Sciatic nerve (tissue), 2 donors: ENCODE measurements at places on chromosomes 7 and 10.

DNA sequence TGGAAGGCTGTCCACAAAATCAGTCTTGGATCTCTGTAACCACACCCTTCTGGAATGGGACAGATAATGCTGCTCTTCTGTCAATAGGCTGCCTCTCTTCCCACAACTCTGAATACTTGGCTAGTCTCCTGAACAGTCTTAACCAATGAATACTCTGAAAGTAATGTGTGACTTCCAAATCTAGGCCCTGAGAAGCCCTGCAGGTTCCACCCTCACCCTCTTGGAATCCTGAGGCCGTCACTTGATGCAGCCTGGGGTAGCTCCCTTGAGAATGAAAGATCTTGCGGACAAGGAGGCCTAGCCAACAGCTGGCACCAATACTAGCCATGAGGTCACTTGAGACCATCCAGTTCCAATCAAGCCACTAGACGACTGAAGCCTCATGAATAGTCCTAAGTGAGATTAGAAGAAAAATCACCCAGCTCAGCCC lies 109.2 kb downstream of the ARHGAP12 start:
- no peak for DNase-seq

GRCh38 chr10:23472181-23472580 lies 33.3 kb downstream of the OTUD1 start:
- no peak for DNase-seq

- no peak for DNase-seq
These were observed 615.1 kb downstream of the SDK1 start for GRCh38 chr7:3916146-3916545.

DNA sequence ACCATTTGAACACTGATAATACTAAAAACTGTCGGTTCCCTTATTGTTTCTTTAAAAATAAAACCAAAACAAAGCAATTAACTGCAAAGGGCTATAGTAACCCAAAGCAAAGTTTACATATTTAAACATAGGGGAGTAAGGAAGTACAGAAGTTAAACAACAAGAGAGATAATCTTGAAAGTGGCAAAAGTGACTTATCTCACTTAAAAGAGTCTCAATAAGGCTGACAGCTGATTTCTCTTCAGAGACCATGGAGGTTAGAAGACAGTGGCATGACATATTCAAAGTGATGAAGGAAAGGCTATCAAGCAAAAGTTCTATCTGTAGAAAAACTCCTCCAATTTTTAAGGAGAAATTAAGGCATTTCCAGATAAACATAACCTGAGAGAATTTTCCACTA lies 233.5 kb upstream of the HDAC9 start:
- no peak for DNase-seq

DNA sequence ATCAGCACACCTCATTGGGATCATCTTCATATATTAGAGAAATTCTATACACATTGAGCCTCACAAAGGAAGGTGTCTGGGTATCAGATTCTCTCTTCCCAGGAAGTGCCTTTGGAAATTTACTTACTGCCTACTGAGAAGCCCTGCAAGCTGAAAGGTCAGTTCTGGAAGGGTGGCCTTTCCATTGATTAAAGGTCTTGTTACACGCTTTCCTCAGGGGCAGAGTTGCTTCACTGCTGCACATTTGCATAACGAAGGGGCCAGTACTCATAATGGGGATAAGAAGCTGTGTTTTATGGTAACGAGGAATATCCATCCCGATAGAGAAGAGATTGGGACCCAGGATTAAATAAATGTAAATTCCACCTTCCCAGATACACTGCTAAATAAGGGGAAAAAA lies 19.4 kb upstream of the IL15RA start:
- DNase-seq, result no peak

DNA sequence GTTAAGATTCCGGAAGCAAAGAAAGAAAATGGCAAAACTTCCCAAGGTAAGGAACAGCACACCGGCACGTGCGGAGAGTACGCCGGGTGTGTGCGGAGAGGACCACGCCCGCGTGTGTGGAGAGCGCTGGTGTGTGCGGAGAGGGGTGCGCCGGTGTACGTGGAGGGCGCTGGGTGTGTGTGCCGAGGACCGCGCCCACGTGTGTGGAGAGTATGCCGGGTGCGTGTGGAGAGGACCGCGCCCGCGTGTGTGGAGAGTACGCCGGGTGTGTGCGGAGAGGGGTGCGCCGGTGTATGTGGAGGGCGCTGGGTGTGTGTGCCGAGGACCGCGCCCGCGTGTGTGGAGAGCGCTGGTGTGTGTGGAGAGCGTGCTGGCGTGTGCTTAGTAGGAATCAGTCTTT lies 48.6 kb upstream of the DPYSL4 start:
- no peak for DNase-seq

DNA sequence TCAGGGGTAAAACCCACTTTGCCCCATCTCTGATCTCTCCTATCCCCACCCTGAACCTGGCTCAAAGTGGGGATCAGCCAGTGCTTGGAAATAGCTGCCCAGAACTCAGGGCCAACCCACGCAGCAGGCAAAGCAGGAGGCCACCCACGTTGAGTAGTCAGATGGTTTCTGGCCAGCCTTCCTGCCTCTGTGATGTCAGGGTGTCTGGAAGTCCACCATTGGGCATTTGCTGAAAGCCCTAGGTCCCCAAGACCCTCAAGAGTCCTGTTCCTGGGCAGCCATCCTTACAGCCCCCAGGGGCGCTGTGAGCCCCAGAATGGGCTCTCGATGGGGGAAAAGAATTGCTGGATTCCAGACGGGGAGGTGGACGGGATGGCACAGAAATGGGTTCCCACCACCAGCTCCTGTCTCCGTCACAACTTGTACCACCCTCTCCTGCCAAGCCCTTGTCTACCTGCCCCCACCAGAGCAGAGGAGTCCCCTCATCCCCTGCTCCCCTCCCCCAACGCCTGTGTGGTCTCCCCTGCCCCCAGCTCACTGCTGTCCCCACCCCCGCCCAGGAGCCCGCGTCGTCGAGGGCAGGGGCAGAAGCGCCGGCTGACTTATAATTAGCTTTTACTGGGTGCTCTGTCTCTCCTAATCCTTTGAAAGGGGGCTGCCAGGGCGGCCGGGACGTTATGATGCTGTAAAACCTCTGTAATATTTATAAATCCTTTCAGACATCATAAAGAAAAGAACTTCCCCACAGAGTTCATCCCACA lies 3.9 kb downstream of the MYL10 start:
- no peak for DNase-seq

- DNase-seq, result no peak
These were observed 14.0 kb downstream of the DNAJB12 start for GRCh38 chr10:72340510-72341261.

DNA sequence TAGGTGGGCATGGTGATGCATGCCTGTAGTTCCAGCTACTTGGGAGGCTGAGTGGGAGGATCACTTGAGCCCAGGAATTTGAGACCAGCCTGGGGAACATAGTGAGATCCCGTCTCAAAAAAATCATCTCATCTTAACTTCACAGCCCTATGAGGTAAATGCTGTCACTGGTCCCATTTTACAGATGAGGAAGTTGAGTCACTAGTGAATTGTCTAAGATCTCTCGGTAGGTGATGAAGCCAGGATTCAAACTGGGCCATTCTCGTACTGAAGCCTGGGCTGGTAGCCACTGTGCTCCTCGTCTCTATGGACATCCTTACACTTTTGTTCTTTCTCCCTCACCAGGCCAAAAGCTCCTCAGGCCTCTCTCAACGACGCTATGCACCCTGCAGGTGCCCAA lies 6.4 kb downstream of the SLIT1 start:
- no peak for DNase-seq

DNA sequence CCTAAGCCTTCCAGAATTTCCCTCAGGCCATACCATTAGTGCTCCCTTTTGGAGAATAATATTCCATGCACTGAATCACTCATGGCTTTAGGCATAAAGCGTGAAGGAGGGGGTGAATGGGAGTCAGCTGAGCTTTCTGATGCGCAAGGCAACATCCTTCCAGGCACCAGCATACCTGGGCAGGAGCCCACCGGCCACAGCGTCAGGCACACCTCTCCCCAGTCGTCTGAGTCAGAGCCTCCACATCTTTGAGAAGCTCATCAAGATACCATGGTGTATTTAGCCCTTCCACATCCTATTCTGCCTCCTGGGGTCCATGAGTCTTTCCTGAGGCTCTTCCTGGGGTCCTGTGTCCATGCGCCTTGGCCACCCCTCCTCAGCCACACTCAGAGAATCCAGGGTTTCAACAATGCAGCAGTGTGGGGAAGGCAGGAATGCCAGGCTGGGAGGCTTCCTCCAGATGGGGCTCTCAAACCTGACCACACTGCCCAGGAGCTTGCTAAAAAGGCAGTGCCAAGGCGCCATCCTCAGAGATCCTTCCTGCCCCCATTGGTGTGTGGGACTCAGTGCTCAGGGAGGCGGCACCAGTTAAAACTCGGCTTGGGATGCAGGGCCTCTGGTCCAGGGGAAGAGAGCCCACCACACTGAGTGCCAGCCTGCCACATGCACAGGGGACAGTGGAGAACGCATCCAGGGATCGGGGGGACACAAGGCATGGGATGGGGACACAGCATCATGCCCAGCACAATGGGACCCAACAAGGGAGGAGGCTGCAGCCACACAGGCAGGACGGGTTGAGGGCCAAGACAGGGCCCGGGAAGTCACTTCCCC lies 31.6 kb downstream of the RASGEF1A start:
- peak; percentile 32 for DNase-seq

DNA sequence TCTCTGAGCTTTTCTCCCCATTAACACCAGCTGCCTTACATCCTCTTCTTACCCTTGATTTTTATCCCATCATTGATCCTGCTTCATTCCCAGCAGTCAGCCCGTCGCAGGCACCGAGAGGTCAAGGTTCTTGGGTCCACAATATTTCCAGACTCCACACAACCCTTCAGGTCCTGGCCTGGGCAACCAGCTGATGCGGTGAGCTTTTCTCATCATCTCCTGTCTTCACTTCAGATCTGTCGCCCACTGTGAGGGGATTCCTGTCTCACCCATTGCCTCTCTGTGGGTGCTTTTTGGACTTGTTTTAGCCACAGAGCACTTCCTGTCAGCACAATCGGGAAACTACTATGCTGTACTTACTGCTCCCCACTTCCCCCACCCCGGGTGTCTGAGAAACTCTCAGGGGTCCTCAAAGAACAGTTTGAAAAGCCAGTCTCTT lies 8.4 kb upstream of the PVRIG start:
- no peak for DNase-seq

DNA sequence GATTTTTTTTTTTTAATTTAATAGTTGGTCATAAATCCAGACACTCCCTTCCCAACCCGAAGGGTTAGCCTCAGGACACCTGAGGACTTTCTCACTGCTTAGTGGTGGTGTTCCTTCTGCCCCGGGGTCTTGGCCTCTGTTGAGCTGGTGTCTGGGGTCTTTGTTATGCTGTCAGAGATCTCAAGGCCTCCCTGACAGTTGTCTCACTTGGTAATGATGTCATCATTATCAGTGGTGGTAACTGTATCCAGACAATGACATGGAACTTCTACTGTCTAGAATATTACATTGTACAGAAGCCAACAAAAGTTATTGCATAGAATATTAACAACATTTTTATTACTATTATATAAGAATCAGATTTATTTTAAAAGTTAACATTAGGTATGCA lies 32.9 kb downstream of the PPP2R2D start:
- DNase-seq, result no peak

GRCh38 chr7:83921271-83921940 lies 272.5 kb upstream of the SEMA3E start:
- DNase-seq, result no peak

GRCh38 chr10:66940965-66941364 lies 15.1 kb downstream of the LRRTM3 start:
- DNase-seq, result no peak

DNA sequence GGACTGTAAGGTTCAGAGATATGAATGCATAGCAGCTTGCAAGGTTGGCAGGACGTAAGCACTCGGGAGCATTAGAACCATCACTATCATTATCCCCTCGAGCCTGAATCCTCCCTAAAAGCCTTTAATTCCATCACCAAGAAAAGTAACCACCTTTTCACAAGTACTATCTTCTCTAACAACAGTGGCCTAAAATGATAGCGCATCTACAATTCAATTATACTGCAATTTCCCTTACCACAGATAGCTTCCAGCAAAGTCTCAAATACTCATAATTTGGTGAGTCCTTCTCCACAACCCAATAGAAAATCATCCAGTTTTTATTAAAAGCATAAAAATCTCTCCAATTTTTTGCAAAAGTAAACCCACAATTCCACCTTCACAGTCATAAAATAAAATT lies 42.0 kb downstream of the COL1A2 start:
- DNase-seq, result no peak

DNA sequence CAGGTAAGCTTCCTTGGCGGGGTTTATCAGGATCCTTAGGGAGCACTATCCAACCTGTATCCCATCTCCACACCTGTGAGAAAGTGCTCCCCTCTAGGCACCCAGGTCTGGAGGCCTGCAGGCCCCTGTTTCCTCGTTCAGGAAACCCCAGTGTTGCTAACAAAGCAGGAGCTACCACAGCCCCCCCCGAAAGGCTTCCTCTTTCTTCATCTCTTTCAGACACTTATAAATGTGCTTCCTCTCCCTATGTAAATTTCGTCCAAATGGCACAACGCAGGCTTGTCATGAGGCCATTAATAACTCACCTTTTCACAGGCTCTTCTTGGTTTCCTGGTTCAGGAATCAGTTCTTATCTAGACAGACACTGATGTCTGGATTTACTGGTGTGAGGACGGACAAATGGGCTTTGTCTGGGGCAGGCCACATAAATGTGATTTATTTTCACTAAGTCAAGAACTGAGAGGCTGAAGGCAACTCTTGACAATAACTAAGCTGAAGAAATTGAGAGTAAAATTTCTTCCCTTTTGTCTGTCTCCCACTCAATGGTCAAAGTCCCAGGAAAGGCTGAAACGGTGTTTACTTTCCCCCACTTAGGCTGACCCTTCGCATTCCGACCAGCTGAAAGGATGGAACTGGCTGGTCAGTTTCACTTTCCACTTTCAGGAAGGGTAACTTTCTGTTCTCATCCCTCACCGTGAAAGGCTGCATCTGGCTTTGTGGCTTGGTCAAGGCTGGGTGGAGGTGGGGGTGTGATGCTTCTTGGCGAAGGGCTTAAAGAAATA lies 46.8 kb downstream of the PIK3AP1 start:
- DNase-seq, result no peak
